ENCODE measurements at places on chromosomes 13 and 19. TPM values are rescaled to one million over a fixed set of nuclear protein-coding genes. Genes with fewer than 3 reads are reported as not detected.

- H3K27ac ChIP-seq = no peak overlapping the region
- H3K36me3 ChIP-seq = peaks cover 33% of the 10 kb centered on the region
- peaks cover 13% of the 10 kb centered on the region for H3K27me3 ChIP-seq
- peaks cover 7% of the 10 kb centered on the region for H3K4me1 ChIP-seq
- H3K4me3 ChIP-seq = peak overlapping the region; percentile 98
Observed at GRCh38 chr13:73059460-73060250, 850 bp downstream of the KLF5 start.

- no peaks in the 10 kb centered on the region for H3K27me3 ChIP-seq
- peaks cover 37% of the 10 kb centered on the region for H3K36me3 ChIP-seq
- H3K4me1 ChIP-seq = no peaks in the 10 kb centered on the region
- DNase-seq = no peak
Observed at GRCh38 chr19:53580871-53581835, 43.2 kb downstream of the ZNF331 start.

Gene CLEC4M
- not detected for total RNA-seq

GRCh38 chr13:50672025-50672424 is 171.5 kb downstream of the DLEU7 start:
- peaks cover 20% of the 10 kb centered on the region for H3K4me1 ChIP-seq
- no peak overlapping the region for H3K27ac ChIP-seq
- H3K27me3 ChIP-seq = no peaks in the 10 kb centered on the region
- no peaks in the 10 kb centered on the region for H3K36me3 ChIP-seq

DNA sequence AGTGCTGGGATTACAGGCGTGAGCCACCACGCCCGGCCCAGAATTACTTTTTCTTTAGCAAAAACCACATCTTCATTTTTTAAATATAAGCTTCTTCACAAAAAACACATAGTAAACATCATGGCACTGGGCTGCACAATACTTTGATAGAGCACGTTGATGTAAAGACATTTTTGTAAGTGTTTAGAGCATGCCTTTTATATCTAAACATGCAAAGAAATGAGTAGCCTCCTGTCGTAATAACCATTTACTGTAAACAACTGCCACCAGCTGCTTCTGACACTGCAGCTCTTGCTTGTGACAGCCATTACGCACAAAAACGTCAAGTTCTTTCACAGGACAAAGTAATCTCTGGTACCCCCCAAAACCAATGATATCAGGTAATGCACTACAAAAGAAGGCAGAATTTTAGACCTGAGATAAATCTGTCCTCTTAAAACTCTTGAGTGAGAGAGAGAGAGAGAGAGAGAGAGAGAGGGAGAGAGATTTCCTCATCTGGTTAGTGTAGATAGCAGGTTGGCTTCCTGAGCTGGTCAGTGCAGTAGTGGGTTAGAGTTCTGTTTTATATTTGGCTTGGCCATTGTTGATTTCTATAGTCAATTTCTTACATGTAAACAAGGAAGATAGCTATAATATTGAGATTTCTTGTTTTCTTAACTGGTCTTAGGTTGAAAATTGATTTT is 6.7 kb upstream of the ZNF548 start:
- no peaks in the 10 kb centered on the region for H3K4me1 ChIP-seq
- DNase-seq = no peak
- H3K36me3 ChIP-seq = peaks cover 7% of the 10 kb centered on the region
- peaks cover 14% of the 10 kb centered on the region for H3K27me3 ChIP-seq
- no peak overlapping the region for H3K4me3 ChIP-seq
- H3K27ac ChIP-seq = no peak overlapping the region
